ENCODE measurements at places on chromosomes 3 and 15. TPM values are rescaled to one million over a fixed set of nuclear protein-coding genes. Genes with fewer than 3 reads are reported as not detected.

- H3K4me1 ChIP-seq = no peaks in the 10 kb centered on the region
- no peaks in the 10 kb centered on the region for H3K27me3 ChIP-seq
- no peak for DNase-seq
- H3K27ac ChIP-seq = no peak overlapping the region
- no peak overlapping the region for H3K4me3 ChIP-seq
- no peaks in the 10 kb centered on the region for H3K36me3 ChIP-seq
Measured at GRCh38 chr3:181379278-181379677, 332.4 kb upstream of the SOX2 start.

DNA sequence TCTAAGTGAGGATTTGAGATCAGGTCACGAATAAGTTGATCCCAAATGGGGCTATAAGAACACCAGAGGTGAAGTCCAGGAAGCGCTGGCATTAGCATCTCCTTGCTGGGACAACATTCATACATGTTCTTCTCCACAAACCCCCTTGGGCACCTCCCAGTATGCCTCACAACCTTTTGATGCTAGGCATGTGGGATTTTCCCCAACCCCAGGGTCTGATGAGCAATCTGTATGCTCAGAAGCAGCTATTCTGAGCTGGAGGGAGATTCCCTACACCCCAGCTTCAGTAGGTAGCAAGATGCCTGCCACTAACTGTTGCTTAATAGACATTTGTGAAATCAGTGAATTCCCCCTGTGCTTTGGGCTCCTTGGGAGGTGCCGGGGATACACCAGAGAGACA is 32.2 kb downstream of the SLC6A11 start:
- H3K4me1 ChIP-seq = no peaks in the 10 kb centered on the region
- no peak for DNase-seq
- no peak overlapping the region for H3K27ac ChIP-seq
- peaks cover 22% of the 10 kb centered on the region for H3K27me3 ChIP-seq
- H3K4me3 ChIP-seq = no peak overlapping the region

DNA sequence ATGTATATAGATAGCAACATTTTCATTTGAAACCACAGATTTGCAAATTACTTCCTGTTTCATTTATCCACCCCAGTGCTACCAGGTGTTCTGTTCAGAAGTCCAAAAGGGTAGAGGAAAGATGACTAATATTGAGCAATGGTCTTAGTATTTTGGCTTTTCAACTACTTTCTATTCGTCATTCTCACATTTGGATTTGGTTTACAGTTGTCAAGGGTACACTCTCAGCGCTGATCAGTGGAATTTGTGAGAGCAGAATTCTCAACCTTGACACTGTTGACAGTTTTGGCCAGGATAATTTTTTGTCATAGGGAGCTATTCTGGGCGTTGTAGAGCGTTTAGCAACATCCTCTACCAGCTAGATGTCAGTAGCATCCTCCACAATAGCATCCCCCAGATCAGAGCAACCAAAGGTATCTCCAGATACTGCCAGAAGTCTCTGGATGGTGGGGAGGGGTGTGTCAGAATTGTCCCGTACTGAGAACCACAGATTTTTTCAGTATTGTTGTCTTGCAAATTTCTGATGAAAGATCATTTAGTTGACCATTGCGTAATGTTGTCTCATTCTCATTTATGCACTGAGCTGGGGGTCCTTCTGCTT is 4.2 kb downstream of the HMCES start:
- peak; percentile 81 for DNase-seq
- H3K36me3 ChIP-seq = peaks cover 12% of the 10 kb centered on the region
- peaks cover 17% of the 10 kb centered on the region for H3K4me1 ChIP-seq
- peak overlapping the region; percentile 66 for H3K27ac ChIP-seq
- H3K4me3 ChIP-seq = no peak overlapping the region
- no peaks in the 10 kb centered on the region for H3K27me3 ChIP-seq

Gene ANAPC13
- total RNA-seq = 61.0 TPM

Gene PRICKLE2
- 101 TPM for total RNA-seq

Gene STAB1
- not detected for total RNA-seq

DNA sequence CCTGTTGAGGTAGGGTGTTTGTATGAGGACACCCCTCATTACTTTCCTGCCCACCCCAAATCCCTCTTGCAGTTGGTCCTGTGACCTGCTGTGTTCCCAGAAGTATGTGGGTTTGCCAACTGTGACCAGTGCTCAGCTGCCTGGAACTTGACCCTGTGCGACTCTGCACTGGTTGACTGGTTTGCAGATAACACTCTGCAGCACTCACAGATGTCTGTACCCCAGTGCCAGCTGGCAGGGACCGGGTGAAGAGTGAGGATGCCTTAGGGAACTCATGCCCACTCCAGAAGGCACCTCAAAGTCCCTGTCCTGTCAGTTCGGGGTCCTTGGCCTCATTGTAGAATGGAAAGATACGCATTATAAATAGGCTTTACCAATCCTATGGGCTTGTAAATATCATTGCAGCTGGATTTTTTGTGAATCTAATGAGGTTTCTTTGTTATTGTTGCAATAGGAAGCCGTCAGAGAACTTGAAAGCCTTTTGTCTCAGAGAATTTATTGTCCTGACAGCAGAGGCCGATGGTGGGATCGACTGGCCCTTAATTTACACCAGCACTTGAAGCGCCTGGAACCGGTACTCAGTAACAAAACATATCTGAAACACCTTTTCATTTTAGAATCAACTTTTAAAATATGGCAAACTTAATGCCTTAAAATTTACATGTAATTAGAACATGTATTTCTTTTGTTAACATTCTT is 18.2 kb downstream of the FAN1 start:
- peak; percentile 25 for DNase-seq
- peaks cover 37% of the 10 kb centered on the region for H3K4me1 ChIP-seq

Gene ACKR2
- total RNA-seq = 2.1 TPM

DNA sequence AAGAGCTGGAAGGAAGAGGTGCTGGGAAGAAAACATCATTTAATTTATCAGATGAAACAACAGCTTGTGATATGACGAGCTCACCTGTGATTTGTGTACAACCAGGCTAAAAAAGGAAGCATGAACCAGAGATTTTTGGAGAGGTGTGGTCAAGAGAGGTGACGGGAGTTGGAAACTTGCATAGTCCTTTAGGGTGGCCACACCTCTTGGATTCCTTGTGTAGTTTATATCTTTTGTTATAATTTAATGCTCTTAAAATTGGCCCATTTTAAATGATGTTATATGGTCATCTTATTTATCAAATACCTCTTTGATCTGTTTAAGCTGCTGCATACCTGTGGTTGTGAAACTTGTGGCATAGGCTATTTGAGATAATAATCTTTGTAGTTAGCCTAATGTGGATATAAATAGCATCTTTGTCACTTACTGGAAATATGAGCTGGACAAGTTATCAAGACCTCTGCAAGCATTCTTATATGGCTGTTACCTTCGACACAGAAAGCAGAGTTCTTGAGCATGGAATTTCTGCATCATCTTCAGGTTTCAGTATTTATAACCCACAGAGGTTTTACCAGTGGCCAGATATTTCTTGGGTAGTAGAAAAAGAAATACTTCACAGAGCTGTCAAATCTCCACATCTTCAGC is 49.1 kb downstream of the IL1RAP start:
- peak; percentile 93 for DNase-seq
- H3K4me1 ChIP-seq = peaks cover 11% of the 10 kb centered on the region
- peak overlapping the region; percentile 3 for H3K27ac ChIP-seq

Gene ABCF3
- 70.9 TPM for total RNA-seq

GRCh38 chr15:48898032-48898431 is 20.1 kb downstream of the EID1 start:
- no peak overlapping the region for H3K4me3 ChIP-seq
- DNase-seq = no peak
- peaks cover 11% of the 10 kb centered on the region for H3K4me1 ChIP-seq
- H3K27me3 ChIP-seq = no peaks in the 10 kb centered on the region
- H3K27ac ChIP-seq = no peak overlapping the region
- no peaks in the 10 kb centered on the region for H3K36me3 ChIP-seq

- no peaks in the 10 kb centered on the region for H3K4me1 ChIP-seq
- H3K27ac ChIP-seq = no peak overlapping the region
- no peaks in the 10 kb centered on the region for H3K36me3 ChIP-seq
- no peak for DNase-seq
- no peak overlapping the region for H3K4me3 ChIP-seq
- no peaks in the 10 kb centered on the region for H3K27me3 ChIP-seq
Measured at GRCh38 chr3:163717377-163717776, 1360.9 kb downstream of the SI start.

DNA sequence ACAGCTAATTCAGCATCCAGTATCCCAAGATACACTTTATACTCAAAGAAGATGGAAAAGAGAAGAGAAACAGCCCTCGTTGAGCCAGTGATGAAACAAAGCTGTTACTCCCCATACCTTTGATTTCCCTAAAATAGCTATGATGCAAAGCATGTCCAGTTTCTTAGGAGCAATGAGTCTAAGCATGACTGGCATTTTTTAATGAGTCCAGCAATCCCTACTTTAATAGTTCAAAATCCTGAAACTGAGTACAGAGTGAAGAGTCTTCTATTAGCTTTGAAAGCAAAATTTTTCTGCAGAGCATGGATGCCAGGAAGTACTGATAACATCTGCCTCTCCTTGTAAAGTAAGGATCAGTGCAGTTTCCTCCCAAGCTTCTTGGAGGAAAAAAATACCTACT is 302.7 kb downstream of the IL5RA start:
- no peaks in the 10 kb centered on the region for H3K27me3 ChIP-seq
- DNase-seq = no peak
- H3K4me1 ChIP-seq = no peaks in the 10 kb centered on the region
- no peaks in the 10 kb centered on the region for H3K36me3 ChIP-seq
- H3K4me3 ChIP-seq = no peak overlapping the region
- H3K27ac ChIP-seq = no peak overlapping the region

Gene PRR20G
- not detected for total RNA-seq

GRCh38 chr15:70535071-70535954 is 228.0 kb downstream of the UACA start:
- H3K4me1 ChIP-seq = no peaks in the 10 kb centered on the region
- no peak overlapping the region for H3K4me3 ChIP-seq
- no peak for DNase-seq
- no peaks in the 10 kb centered on the region for H3K36me3 ChIP-seq
- peaks cover 52% of the 10 kb centered on the region for H3K27me3 ChIP-seq

DNA sequence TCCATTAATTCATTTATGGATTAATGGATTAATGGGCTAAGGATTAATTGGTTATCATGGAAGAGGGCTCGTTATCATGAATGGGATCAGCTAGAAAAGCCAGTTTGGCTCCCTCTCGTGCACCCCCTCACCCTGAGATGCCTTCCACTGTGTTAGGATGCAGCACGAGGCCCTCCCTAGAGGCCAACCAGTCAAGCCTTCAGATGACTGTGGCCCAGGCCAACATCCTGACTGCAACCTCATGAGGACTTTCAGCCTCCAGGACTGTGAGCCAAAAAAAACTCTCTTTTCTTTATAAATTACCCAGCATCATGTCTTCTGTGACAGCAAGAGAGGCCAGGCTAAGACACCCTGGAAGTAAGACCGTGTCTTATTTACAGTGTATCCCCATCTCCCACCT is 9.0 kb downstream of the EFCAB12 start:
- peaks cover 4% of the 10 kb centered on the region for H3K4me1 ChIP-seq
- no peak overlapping the region for H3K27ac ChIP-seq
- peaks cover 3% of the 10 kb centered on the region for H3K27me3 ChIP-seq

DNA sequence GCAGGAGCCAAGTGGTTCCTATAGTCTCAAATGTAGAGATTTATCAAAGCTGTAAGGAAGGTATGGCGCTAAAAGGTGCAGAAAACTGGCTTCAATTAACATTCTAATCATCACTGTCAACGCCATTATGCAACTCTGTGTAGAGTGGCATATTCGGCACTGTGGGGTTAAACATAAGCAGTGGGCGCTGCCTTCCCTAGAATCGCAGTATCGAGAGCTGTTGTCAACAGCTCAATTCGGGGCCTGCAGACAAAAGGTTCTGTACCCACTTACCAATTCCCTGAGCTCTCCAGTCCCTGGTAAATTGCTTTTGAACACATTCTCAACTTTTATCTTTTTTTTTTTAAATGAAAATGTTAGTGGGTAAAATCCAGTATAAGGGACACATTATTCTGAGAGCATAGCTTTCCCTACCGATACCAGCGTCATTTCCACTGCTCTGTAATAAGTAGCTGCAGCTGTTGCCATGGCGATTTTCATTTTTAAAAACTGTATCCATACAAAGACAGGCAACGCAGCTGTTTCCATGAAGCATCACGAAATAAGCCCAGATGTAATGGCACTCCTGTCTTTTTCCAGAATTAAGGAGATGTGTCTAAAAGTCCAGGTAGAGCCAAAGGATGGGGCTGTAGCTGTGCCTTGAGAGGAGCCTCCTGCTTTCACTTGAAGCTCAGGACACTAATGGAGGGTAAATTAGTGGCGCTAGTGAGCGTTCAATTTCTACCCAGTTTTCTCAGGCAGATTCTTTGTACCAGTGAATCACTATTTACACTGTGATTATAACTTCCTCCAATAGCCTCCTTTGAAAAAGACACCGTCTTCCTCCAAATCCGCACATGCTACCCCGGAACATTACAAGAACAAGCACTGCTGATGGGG is 250.3 kb downstream of the SLC9A9 start:
- DNase-seq = no peak
- H3K4me3 ChIP-seq = no peak overlapping the region
- H3K27ac ChIP-seq = no peak overlapping the region
- H3K4me1 ChIP-seq = peaks cover 4% of the 10 kb centered on the region

Gene LRRC31
- not detected for total RNA-seq

DNA sequence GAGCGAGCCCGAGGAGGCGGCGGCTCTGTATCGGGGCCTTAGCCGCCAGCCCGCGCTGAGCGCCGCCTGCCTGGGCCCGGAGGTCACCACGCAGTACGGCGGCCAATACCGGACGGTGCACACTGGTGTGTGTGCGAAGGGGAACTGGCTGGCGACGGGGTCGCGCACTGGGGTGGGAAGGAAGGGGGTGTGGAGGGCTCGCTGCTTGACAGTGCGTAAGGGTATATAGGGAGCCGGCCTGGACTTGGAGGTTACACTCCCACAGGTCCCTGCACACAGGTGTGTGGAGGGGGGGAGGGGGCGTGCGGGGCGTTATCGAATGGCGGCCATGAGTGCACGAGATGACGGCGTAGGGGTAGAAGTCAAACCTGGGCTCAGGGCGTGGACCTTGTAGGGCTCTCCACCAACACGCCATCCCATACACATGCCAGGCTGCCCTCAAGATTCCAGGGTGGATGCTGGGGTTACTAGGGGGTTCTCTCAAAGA is 389 bp downstream of the APEH start:
- H3K4me3 ChIP-seq = peak overlapping the region; percentile 75
- DNase-seq = no peak
- H3K4me1 ChIP-seq = peaks cover 18% of the 10 kb centered on the region
- peak overlapping the region; percentile 86 for H3K27ac ChIP-seq
- no peaks in the 10 kb centered on the region for H3K27me3 ChIP-seq

- no peak for DNase-seq
- no peaks in the 10 kb centered on the region for H3K27me3 ChIP-seq
Measured at GRCh38 chr3:58537412-58538301, 667 bp upstream of the ACOX2 start.

Gene MCCC1
- 11.5 TPM for total RNA-seq

DNA sequence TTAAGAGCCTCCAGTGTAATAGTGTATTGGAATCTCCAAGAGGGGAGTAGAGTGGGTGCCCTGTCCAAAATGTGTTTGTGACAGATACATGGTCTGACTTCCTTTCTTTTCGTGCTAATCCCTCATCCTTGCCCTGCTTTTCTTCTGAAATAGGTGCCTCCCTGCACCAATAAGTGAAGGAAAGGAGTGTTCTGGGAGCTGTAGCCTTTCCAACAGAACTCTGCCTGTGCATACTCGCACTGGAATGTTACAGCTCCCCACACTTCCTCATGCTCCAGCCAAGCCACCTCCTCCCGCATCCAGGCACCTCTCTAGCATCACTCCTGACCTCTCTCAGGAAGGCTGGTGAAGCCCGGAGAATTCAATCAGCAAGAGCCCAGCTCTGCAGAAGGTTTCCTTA is 478.0 kb downstream of the GABRG3 start:
- no peaks in the 10 kb centered on the region for H3K27me3 ChIP-seq
- no peaks in the 10 kb centered on the region for H3K36me3 ChIP-seq
- H3K4me1 ChIP-seq = peaks cover 8% of the 10 kb centered on the region
- DNase-seq = peak; percentile 69
